ENCODE measurements at places on chromosomes 2 and 18.

GRCh38 chr2:206225435-206226232, 48.8 kb upstream of the ZDBF2 start:
- no peak for DNase-seq

DNA sequence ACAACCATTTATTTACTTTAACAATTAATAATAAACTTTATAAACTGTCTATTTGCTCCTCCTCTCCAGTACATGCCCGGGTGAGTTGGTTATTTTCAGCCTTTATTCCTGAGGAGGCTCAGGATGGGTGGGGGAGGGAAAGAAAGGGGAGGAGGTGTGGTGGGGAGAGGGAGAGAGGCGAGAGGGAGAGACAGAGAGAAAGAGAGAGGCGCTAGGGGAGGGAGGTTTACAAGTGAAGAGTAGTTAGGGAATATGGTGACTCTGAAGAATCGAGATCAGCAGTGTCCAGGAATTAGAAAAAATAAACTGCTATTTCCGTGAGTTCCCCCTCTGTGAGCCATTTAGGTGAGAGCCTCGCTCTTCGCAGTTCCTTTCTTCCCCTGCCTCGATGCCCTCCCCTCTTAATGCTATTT, 138.9 kb downstream of the MEIS1 start:
- no peak for DNase-seq

GRCh38 chr2:122451040-122451439, 695.6 kb downstream of the TSN start:
- DNase-seq: no peak

GRCh38 chr2:219344751-219345430, 12.3 kb upstream of the RESP18 start:
- no peak for DNase-seq

GRCh38 chr18:6289843-6290242, 124.9 kb downstream of the L3MBTL4 start:
- DNase-seq: no peak

DNA sequence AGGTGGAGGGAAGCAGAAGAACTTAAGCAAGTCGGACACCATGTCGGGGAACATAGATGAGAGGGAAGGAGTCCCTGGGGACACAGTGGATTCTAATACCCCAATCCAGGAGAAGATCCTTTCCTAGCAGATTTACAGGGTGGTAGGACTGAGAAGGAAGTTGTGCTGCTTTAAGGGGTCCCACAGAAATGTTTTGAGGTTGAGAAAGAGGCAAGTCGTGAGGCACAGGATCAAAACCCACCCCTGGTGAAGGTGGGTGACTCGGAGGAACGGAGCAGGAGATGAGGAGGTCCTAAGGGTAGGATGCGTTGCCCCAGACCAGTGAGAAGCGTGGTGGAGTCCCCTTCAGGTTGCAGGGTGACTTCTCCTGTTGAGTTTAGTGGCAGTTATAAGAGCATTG, 32.7 kb downstream of the DCDC2C start:
- DNase-seq: no peak

- no peak for DNase-seq
These were observed 47.0 kb upstream of the IHH start for GRCh38 chr2:219107758-219108157.

DNA sequence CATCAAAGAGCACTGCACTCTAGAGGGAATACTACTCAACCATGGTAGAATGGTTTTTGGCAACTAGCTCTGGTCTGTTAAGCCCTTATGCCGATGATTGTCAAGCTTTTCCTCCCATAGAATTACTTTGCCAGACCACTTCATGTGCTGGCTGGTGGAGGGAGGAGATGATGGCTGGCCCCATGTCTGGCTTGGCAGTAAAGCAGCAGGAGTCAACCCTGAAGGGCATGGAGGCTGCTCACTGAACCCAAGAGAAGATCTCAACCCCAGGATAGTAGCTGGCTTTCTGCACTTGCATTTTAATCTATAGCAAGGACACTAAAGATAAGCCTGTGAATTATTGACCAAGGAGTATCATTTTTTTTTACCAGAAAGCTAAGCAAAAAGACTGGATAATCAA, 309.9 kb downstream of the PIEZO2 start:
- no peak for DNase-seq

GRCh38 chr2:26850505-26850904, 2.6 kb downstream of the DPYSL5 start:
- DNase-seq: no peak

DNA sequence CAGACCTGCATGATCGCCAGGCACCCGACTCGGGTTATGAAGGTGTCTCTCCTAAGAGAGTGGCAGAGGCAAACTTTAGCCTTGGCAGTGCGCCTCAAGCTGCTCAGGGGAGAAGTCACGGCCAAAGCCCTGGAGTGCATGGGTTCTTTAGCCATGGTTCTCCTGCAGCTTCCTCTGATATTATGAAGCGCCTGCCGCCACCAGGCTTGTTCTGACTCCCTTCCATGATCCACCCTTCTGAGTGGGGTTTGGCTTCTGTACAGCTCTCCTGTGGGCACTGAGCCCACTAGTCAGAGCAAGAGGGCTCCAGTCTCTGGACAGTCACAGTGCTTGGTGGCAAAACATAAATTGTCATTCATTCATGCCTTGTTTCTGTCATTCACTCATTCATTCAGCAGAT, 25.9 kb upstream of the TMBIM1 start:
- DNase-seq: no peak

DNA sequence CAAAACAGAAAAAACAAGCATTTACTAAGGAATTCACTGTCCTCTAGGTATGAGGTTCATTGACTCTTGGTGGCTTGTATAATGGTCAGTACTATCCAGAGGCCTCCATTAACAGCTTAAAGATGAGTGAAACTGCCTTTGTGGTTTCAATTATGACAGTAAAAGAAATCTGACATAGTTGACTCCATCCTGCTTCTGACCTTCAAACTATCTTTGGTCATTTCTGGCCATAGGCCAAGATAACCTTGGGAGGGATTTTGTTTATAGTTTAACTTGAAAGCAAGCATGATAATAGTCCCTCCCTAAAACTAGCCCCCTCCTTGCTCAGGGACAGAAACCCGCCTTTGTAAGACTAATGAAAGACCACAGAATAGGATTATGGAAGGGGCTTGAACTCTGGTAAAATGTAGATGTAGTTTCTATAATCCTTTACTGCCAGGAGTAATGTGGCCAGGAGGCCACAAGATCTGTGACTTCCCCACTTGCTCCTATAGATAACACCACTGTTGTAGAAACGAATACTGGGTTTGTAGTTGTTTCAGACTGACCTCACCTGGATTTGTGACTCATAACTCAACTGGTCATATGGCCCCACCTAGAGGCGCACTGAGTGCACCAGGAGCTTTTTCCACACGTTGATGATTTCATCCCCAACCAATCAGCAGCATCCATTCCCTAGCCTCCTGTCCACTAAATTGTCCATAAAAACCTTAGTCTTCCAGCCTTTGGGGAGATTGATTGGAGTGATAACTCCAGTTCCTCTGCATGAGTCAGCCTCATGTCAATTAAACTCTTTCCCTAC, 8.6 kb upstream of the PLEKHM3 start:
- no peak for DNase-seq

DNA sequence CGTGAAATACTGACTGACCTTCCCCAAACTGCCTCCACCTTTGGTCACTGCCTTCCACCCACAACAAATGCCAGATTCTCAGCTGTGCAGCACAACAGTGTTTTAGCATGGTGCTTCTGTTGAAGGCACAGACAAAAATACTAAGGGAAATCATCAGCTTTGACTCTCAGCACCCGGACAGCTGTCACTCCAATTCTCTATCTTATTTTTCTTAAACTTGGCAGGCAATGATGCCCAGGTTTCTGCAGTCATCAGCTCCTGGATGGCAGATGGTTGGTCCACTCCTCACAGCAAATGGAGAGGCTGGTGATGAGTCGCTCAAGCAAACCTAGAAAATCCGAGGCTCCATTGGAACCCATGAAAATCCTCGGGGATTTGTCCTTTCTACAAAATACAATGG, 2.9 kb upstream of the FAM124B start:
- DNase-seq: no peak

- no peak for DNase-seq
These were observed 74.2 kb downstream of the ZFP36L2 start for GRCh38 chr2:43152186-43152585.

DNA sequence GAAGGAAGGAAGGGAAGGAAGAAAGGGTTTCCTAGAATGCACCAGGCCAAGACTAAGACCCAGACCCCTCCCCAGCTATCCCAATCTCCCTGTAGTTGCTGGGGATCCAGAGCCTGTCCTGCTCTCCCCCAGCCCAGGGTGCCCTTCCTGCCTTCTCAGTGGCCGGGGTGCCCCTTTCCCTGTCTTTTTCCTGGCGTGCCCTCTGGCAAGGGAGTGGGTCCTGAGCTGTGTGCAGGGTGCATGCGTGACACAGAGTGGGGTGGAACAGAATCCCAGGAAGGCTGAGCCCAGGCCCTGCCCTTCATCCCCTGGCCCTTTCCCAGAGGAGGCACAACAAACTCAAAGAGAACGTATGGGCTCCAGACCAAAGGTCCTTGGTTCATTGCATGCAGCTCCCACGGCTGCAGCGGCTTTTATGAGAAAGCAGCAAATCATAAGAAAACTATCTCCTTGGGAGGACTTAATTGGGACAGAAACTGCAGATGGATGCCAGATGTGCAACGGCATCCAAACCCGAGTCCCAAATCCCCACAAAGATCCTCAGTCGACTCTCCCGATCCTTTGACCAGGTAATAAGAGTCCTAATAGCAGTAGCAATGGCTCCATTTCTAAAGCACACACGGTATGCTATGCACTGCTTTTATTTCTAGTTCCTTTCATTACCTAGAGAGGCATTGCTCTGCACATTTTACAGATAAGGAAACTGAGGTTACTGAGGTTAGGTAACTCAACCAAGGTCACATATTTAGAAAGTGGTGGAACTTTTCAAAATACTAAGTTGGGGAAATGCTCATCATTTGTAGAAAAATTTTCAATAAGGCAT, 12.7 kb upstream of the ARID5A start:
- DNase-seq: no peak

GRCh38 chr2:241863536-241863954, 4.9 kb upstream of the PDCD1 start:
- peak; percentile 68 for DNase-seq

DNA sequence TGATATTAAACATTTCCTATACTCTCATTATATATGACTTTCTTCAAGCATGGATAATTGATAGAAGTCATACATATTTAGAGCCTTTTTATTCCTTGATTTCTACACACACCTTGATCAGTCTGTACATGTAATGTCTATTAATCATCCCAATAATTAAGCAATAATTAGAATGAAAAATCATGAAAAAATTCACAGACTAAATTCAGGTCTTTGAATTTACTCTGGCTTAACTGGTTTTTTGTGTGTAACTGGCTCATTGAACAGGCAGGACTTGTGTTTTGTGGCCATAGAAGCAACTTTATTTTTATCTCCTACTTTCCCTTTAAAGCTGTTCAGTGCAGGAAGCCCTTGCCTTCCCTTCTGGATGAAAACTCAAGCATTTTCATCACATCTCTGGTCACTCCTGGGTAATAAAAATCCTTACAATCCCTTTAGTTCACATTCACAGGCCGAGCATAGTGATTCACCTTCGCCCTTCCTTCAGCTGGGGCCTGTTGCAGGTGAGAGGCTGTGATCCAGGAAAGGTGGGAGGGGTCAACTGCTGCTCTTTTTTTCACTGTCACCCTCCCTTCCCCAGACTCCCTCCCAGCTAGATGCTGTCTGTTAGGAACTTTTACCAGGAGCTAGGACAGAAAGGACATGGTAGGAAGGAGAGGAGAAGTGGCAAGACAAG, 58.0 kb upstream of the ITSN2 start:
- DNase-seq: no peak

GRCh38 chr2:17851731-17852585, 26.5 kb upstream of the KCNS3 start:
- no peak for DNase-seq

DNA sequence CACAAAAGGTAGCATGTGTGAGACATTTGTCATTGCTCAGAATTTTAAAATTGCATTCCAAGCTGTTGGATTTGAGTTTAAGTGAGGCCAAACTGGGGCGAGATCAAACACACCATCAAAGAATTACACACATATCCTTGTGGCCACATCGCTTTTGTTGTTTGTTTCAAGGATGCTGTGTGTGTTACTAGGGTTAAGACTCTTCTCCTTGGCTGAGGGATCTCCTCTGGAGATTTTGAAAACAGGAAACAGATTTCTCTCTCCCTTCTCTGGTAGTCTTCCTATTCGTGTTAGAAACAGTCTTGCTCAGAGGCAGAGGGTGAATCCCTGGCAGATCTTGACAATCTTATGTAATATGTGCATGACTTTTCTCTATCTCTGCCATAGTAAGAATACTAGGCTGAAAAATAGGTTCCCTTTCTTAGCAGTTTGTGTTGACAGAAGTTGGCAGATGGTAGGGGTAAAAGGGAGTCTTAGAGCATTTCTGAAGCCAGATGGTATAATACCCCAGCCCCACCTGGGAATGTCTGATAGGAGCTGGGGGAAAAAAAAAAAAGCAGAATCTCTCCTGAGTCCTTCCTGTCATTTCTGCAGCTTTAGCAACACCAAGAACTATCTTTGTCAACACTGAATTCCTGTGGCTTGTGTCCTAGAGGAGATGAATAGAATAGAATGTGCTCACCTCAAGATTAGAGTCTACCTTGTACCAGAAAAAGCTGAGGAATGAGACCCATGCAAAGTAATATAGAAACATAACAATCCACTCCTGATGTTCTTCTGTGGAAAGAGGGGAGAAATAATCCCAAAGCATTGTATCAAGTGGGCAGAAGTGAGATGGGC, 101.8 kb downstream of the XRCC5 start:
- no peak for DNase-seq

GRCh38 chr2:238122287-238123217, 15.9 kb upstream of the KLHL30 start:
- no peak for DNase-seq

GRCh38 chr2:237404413-237404812, 9.6 kb downstream of the COL6A3 start:
- DNase-seq: no peak

All from stimulated activated naive CD4-positive, alpha-beta T cell treated with Interleukin-2 at 50 U/mL for 16 hours (primary cell).